Heart left ventricle (tissue), 16 donors: ENCODE measurements at places on chromosomes 3 and 15. TPM values are rescaled to one million over a fixed set of nuclear protein-coding genes. Genes with fewer than 3 reads are reported as not detected.

DNA sequence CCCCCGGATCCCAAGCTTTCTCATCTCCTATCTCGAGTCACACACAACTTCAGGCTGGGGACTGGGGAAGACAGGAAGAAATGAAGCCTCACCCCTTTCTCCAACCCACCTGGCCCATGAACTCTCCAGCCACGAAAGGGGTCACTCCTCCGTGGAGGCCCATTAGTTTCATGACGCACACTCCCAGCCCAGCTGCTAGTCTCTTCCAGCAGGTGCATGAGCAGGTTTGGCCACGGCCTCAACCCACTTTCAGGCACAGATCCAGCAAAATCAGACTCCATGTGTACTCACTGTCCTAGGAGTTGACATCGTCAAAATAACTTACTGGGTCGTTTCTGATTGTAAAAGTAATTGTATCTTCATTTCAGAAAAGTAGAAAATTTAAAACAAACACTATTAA is 76.6 kb downstream of the C3orf70 start:
- no peak for DNase-seq

The ALDH1L1 gene
- total RNA-seq = 27.0 TPM

The ZKSCAN7 gene
- total RNA-seq = 3.1 TPM

The MGLL gene
- total RNA-seq = 71.5 TPM

The CLDN16 gene
- total RNA-seq = not detected

GRCh38 chr3:55633333-55633732 is 146.2 kb upstream of the WNT5A start:
- DNase-seq = no peak

The MED12L gene
- total RNA-seq = 0.13 TPM

GRCh38 chr3:97470481-97470880 is 294.1 kb upstream of the ARL6 start:
- DNase-seq = no peak

- no peak for DNase-seq
These were observed 17.9 kb downstream of the VIPR1 start for GRCh38 chr3:42520336-42520735.

GRCh38 chr15:68285259-68285980 is 7.9 kb downstream of the FEM1B start:
- DNase-seq = no peak

DNA sequence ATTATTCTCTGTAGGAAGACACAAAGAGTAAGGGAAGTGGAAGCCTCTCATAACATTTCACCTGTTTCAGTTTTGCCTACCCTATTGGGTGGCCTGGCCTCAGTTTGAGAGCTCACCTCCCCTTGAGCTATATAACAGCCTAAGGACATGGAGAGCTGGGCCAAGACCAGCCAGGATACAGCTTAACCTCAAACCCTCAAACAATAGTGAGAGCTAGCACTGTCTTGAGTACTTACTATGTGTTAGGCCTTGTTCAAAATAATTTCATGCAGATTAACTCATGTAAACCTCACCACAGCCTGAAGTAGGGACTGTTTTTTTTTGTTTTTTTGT is 15.0 kb upstream of the TBL1XR1 start:
- DNase-seq = no peak

The FHIT gene
- 12.1 TPM for total RNA-seq

DNA sequence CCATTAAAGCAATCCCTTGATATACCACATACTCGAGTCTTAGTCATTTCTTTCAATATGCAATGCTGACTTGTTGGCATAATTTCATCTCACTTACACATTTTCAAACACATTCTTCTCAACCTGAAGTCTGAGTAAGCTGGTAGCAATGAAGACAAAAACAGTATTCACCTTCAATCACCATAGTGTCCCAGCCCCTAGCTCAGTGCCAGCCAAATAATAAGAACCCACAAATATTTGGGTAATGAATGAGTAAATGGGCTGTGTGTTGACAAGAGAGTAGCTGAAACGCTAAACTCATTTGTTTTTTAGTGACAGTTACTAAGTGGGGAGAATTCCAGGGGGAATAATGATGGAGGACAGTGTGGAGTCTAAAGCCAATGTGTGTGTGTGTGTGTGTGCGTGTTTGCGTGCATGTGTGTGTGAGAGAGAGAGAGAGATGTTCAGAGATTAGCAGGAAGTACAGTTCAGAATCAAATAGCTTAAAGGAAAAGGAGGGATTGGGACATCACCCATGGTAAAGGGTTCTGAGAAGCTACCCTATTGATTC is 165.7 kb downstream of the GAP43 start:
- no peak for DNase-seq

- no peak for DNase-seq
These were observed 15.6 kb downstream of the HERC1 start for GRCh38 chr15:63818191-63818590.

DNA sequence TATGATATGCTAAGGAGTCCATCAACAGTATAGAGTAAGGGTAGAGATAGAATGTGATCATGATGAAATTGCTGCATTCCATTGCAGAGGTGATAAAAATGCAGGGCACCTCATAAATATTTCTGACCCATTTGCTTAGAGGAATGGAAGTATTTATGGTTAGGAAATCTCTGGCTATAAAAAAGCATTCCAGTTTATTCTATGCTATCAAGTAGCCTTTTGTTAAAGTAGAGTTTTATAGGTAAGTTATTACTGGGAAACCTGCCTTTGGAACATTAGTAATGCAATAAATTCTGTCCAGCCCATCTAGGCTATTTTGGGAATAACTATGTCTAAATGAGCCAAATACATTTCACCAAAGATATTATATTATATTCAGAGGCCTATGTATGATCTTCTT is 19.8 kb upstream of the STRIT1 start:
- DNase-seq = no peak

The MITF gene
- 87.7 TPM for total RNA-seq

GRCh38 chr3:30504939-30505338 is 101.5 kb upstream of the TGFBR2 start:
- no peak for DNase-seq

The KCNMB3 gene
- 0.71 TPM for total RNA-seq

- DNase-seq = no peak
These were observed 39.7 kb downstream of the RTP1 start for GRCh38 chr3:187236962-187237361.

DNA sequence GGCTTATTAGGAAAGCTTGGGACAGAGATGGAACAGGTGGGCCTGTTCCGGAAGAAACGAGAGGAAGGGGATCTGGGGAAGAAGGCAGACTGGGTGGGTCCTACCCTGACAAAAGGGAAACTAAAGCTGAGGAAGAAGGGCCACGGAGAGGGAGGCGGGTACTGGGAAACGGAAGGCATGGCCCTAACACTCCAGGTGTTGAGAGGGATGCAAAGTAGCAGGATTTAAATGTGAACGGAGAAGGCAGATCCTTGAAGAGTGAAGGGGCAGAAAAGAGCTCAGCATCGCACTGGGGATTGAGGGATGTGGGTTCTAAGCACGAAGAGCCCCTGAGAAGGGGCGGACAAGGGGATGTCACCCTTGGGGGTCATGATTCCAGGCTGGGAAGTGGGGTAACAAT is 735 bp downstream of the STIMATE start:
- no peak for DNase-seq

The OR5AC2 gene
- total RNA-seq = not detected

- no peak for DNase-seq
These were observed 58.1 kb downstream of the ATP10A start for GRCh38 chr15:25805031-25805430.

DNA sequence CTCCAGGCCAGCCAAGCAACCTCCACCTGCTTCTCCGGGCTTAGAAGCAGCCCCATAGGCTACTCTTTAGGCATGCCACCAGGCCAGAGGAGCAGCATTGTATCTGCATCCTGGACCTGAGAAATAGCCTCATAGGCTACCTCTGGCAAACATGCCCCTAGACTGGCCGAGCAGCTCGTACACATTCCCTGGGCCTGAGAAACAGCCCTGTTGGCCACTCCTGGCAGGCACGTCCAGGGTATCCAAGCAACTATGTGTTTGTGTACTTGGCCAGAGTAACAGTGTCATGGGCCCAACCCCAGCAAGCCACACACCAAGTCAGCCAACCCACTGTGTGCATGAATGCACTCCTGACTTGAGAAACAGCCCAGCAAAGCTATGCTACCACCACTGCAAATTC is 498.7 kb upstream of the CDIN1 start:
- DNase-seq = no peak

DNA sequence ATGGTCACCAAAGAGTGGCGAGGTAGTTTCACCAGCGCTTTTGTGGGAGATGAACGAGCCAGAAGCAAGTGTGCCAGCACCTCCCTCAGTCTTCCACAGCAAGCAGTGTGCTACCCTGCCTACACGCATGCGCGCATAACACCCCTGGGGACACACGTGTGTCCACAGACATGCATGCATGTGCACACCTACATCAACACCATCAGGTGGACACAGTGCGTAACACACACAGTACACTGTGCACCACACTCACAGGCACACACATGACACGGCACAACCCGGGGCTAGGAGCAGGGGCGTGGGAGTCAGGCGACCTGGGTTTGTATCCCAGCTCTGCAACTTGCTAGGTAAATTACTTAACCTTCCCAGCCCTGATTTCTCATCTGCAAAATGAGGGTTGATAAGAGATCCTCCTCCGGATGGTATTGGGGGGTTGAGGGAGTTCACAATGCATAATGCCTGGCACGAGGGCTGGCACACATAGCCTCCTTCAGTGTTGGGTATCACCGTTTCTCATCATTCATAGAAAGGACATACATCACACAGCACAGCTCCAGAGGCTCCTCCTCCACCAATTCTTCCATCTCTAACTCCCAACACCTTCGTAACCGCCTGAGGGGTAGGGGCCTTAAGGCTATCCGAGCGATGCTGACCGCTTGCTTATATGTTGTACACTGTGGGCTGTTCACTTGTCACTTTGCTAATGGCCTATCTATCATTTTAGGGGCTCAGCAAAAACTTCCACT is 174.9 kb downstream of the SMAD6 start:
- no peak for DNase-seq

The ISLR2 gene
- 2.6 TPM for total RNA-seq

DNA sequence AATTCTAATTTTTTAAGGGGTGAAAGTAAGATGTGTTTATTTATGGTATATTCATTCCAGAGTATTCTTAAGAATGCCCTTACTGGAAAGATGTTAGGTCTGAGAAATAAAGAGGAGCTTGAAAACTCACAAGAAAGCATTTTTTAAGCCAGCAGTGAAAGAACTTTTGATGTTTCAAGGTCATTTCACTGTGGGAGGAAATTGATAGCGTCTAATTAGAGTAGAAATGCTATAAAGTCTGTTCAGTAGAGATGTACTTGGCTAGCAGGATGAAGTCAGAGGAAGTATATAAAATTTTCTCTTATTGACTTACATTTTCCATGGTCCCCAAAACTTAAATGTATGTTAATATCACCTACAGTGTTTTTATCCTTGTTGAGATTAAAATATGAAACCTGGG is 354.6 kb downstream of the CNTN6 start:
- DNase-seq = no peak

The CPLX3 gene
- total RNA-seq = 0.14 TPM

The FRMD5 gene
- total RNA-seq = 55.7 TPM

The SLCO3A1 gene
- 40.5 TPM for total RNA-seq

The ADGRG7 gene
- total RNA-seq = not detected

DNA sequence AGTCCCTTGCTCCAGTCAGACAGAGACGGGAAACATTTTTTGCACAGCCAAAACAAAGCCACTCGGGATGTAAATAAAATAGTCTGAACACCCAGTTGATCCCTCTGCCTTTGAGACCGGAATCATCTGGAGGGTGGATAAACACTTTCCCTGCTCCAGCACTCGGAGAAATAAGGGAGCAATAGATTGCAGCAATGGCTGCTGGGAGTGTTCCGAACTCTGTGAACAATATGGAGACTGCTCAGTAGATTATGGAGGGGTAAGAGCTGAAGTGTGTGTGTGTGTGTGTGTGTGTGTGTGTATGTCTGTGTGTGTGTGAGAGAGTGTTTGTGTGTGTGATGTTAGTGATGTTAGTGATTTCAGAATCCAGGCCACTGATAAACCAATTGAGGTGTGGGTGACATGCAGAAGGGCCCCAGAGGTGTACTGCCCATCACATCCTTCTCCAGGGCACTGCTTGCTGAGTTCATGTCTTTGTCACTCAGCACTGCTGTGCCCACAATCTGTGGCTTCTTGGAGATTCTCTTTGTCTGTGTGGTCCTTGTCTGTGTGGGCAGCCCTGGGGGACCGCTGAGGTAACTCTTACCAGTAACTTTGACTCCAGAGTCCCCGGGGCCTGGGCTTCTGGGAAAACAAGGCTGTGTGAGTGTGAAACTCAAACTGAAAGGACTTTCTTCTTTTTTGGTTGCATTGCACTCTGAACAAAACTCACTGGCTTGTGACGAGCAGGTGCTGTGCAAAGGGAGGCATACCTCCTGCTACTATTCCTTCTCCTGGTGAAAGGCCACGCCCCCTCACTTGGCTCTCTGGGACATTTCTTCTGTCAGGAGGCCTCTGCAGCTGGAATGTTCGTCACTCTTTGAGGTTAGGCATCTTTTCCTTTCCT is 23.0 kb downstream of the CRYGS start:
- no peak for DNase-seq

DNA sequence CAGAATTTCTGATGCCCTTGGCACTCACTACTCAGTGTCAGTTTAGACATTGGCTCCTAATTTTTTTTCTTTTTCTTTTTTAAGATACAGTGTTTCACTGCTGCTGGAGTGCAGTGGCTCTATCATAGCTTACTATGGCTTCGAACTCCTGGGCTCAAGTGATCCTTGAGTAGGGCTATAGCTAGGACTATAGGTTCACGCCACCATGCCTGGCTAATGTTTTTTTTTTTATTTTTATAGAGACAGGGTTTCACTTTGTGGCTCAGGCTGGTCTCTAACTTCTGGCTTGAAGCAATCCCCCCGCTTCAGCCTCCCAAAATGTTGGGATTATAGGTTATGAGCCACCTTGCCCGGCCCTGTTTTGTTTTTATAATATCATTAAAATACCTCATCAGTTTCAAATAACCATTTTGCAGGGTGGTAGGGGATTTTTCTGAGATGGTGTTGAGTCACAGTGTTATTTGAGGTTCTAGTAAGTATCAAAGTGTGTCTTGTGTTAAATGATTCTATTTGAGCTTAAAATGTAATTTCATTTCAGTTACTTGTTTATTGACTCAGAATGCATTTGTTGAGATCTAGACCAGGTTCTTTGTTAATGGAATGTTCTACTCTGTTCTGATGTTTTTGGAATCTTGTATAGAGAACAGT is 7.0 kb downstream of the FNDC3B start:
- DNase-seq = no peak

The CCDC9B gene
- total RNA-seq = 113 TPM

GRCh38 chr15:66833371-66833770 is 131.3 kb downstream of the SMAD6 start:
- DNase-seq = no peak

DNA sequence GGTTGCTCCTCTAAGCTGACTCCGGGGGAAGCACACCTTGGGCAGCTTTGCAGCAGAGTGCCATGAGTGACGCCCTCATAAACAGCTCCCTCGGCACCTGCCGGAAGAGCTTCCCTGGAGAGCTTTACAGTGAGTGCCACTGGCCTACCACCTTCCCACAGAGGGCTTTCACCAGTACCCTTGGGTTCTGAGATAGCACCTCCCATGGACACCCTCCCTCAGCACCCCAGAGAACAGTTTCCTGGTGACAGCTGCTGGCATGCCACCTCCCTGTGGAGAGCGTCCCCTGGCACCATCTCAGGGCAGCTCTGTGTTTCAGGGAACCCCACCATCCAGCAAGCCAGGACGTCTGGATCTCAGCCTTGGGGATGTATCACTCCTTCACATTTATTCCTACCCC is 49.1 kb downstream of the RUBCN start:
- no peak for DNase-seq

The NUDT16 gene
- total RNA-seq = 49.3 TPM
